ENCODE measurements at places on chromosomes 7 and 10. TPM values are rescaled to one million over a fixed set of nuclear protein-coding genes. Genes with fewer than 3 reads are reported as not detected.

The MYH16 gene
- 0.32 TPM for polyA plus RNA-seq

The VAX1 gene
- 0.68 TPM for polyA plus RNA-seq

The TWIST1 gene
- 1.3 TPM for polyA plus RNA-seq

The HMX2 gene
- polyA plus RNA-seq, result 0.07 TPM

The UCMA gene
- polyA plus RNA-seq, result not detected

The PRTFDC1 gene
- 34.0 TPM for polyA plus RNA-seq

The ABCA13 gene
- polyA plus RNA-seq, result not detected

The NXPH1 gene
- polyA plus RNA-seq, result not detected

The NEBL gene
- polyA plus RNA-seq, result 13.0 TPM

The CYP3A4 gene
- polyA plus RNA-seq, result not detected

The STAMBPL1 gene
- 29.0 TPM for polyA plus RNA-seq

The PIK3AP1 gene
- polyA plus RNA-seq, result 1.9 TPM

The BUD23 gene
- polyA plus RNA-seq, result 130 TPM

The ZNF804B gene
- not detected for polyA plus RNA-seq

The GPR15LG gene
- not detected for polyA plus RNA-seq

Measured in A549 (cell line).